ENCODE measurements at places on chromosomes 3 and 15.

DNA sequence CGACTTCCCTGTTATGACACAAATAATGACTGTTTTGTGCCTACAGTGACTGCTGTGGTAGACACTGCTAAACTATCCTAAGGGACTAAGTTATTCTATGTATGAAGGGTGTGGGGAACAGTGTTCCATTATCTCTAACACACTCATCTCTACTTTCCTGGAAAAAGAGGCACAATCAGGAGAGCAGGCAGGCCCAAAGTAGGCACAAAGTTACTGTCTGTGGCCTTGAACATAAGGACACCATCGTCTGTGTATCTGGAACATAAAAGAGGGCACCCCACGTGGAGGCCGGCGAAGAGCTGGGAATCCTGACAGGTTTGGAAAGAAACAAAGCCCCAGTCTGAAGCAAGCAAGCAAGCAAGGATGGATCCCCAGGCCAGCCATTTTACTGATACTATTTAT, 1.5 kb downstream of the ABCC5 start:
- no peak for DNase-seq

DNA sequence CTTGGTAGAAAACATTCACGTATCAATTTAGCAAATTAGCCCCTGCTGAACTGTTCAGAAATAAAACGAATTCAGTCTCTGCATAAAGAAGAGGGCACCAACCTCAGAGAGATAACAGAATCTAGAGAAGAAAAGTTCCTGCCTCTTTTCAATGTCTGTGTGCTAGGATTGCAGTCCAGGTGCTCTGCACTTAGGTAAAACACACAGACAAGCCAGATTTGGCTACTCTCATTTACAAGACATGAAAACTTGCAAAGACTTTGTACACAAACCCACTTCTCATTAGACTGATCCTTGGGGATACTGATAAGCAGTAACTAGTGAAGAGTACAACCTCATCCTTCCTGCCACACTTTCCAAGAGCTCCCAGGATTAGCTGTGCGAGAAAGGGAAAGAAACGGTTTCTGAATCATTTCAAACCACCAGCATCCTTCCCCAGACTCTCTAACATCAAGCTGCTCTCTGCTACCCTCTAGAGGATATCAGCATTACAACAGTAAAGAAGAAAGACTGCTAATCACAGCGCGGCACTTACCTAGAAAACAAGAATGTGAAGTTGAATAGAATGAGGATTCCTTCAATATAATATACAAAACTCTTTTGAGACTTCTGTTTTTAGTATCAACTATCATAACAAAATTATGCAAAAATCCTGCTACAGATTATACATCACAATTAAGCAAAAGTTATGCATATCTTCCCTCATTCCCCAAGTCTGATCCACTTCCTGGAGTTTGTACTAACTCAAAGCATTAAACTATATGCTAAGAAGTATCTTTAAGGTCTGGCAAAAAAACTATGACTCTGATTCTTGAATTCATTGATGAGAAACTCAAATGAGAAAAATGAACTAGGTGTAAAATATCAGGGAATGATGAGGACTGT, 306.4 kb downstream of the MAGI1 start:
- no peak for DNase-seq

DNA sequence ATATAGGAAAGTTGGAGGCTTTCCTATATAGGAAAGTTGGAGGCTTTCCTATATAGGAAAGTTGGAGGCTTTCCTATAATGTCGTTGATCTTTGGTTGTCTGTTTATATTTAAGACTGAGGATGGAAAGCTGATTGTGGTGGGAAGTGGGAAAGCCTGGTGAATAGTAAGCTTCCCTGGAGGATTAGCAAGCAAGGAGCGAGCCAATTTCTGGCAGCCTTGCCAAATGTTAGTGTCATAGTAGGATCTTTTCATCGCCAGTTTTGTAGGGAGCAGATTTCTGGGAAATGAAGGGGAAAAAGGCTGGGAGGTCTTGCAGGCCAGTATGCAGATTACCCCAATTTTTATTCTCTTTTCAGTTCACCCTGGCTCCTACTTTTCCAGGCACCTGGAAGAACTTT, 39.9 kb upstream of the CCNL1 start:
- no peak for DNase-seq

DNA sequence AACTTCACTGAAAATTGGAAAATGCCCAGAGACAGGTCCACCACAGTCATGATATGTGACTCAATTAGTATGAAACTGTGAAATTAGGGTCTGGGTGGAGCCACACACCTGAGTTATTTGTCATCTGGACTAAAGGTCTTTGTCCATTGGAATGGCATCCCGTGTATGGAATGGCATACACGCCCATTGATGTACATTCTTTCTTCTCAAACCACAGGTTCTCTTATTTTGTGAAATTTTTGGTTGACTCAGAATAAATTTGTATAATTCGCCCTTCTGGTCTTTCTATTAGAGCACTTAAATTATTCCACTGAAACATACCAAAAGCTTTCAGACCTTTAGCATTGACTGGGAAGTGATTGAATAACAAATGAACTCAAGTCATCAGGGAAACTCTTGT, 66.8 kb upstream of the UBE2E1 start:
- no peak for DNase-seq

DNA sequence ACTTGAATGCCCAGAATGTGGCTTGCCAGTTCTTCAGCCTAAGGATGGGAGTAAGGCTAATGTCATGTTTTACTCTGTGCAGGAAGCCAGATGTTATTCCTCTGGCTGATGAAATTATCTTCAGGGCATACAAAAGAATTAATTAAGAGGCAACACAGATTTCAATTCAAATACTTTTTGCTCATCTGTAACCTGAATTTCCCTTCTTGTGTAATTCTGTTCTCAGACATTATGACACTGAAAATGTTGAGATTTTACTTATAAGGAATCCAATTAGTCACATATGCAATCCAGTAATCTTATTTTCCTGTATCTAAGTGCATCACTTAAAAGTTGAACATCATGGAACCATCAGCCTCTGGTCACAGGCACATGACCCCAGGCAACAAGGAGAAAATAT, 136.5 kb downstream of the CPNE4 start:
- DNase-seq, result no peak

- no peak for DNase-seq
Measured at GRCh38 chr3:108662142-108662738, 72.7 kb downstream of the DZIP3 start.

- DNase-seq, result no peak
Measured at GRCh38 chr3:14766428-14767244, 52.1 kb upstream of the FGD5 start.

DNA sequence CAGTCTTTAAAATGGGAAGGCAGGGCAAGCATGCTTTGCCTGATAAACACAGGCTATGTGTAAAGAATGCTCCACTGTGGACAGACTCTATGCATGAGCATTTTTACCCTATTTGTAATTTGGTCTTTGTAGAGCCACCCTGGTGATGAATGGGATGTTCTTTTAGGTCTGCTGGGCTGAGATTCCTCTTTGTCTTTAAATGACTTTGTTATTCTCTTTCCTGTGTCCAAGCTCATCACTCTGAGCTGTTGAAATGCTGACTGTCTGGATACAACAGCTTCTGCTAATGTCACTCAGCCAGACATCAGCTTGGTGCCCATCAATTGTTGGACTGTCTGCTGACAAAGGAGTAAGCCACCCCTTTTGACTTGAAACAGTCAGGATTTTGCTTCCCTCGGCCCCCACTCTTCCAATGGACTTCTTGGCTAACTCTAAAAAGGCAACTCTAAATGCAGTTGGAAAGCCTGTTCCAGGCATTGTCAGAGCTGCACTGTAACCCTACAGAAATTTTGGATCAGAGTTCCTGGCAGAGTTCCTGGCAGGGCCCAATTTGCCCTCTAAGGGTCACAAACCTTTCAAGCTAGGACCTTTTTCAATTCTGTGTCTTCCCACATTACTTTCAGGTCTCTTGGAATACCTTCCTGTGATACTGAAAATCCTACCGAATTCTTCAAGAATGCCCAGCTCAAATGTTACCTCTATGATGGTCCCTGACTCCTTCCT, 40.5 kb upstream of the EIF1B start:
- no peak for DNase-seq

DNA sequence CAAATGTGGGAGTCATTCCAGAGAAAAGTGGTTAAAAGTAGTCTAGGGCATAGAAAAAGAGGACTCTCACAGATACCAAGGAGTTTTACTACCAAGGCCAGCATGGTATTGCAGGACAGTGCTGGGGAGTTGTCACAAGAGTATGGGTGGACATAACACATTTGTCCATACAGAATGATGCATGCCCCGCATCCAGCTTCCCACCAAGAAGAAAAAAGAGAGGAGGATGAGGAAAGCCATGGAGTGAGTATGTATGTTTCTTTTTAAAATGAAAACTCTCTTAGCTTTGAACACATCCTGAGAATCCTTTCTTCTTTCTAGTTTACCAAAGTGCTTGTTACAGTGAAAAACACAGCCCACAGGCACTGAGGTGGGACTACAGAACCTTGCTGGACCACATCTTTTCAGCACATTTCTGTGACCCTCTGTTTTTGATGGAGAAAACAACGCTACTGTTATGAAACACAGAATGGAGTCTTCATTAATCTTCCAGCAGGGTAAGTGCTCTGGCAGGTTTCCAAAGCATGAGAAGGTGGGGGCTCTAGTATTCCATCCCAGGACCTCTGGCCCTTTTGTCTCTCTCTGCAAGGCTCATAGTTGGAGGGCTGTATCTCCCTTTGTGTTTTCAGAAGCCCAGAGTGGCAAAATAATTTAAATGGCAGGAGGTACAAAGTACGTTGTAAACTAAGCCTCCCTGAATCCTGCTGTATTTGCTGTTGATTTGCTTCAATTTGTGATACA, 12.7 kb downstream of the NR2E3 start:
- no peak for DNase-seq

- no peak for DNase-seq
Measured at GRCh38 chr3:51997935-51998596, 2.4 kb upstream of the RPL29 start.

DNA sequence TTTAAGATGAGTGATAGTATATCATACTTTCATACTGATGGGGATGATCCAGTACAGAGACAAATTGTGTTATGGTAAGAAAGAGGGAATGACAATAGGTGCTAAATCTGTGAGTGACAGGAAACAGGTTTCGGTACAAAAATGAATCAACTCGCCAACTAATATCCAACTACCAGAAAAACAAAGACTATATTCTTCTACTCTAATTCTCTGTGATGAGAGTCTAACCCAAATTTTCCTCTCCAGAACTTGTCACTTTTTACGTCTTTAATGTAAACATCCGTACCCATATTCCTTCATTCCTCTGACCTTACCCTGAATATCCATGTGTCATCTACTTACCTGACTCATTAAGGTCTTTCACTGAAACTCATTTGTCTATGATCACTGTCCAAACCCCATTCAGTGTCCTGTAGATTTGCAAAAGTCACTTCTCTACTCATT, 39.6 kb downstream of the SCAPER start:
- DNase-seq, result no peak

GRCh38 chr3:73143821-73144237, 82.4 kb downstream of the EBLN2 start:
- no peak for DNase-seq

DNA sequence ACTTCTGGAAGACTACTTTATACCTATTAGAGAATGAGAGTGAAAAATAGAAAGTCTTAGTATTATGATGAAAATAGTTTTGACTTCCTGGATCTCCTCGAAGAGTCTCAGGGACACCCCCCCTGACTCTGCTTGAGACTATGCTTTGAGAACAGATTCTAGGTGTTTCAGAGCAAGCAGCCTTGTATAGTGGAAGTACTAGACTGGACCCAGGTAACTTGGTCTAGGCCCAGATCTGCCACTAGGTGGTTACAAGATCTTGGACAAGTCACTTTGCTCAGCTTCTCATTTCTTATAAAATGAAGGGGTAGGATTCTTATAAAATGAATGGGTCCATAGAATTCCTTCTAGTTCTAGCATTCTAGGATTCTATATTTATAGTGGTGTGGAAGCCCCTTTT, 9.1 kb downstream of the ABHD5 start:
- DNase-seq, result no peak
